ENCODE measurements at places on chromosomes 16 and 17.

DNA sequence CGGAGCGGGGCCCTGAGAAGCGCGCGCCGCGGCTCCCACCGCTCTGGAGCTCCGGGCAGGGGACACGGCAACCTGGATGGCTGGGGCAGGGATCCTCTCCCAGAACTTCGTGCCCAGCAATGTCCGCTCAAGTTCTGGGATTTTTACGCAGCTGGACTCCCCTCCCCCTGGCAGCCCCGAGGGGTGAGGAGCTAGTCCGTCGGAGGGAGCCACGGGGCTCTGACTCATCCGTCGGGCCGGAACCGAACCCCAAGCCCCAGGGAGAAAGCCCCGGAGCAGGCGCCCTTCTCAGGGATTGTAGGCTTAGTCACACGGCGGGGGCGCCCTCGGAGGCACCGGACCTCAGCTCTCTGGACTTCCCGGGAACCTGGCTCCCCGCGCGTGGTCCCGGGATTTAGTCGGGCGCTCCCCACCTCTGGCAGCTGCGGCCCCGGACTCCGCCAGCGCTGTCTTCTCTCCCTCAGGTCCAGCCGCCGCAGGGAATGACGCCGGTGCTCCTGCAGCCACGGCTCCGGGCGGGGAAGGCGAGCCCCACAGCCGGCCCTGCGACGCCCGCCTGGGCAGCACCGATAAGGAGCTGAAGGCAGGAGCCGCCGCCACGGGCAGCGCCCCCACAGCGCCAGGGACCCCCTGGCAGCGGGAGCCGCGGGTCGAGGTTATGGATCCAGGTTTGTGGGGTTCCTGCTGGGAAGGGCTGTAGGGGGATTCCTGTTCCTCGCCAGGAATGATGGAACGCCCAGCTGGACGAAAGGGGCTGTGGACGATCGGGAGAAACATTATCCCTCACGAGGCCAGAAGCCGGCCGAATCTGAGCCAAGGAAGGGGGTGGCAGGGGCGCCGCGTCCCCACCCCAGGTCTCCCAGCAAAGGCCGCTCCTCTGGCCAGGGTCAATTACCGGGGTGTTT is 830 bp downstream of the SPHK1 start:
- H3K4me3 ChIP-seq = peak overlapping the region; percentile 90
- H3K27ac ChIP-seq = peak overlapping the region; percentile 93
- no peaks in the 10 kb centered on the region for H3K27me3 ChIP-seq
- peaks cover 79% of the 10 kb centered on the region for H3K4me1 ChIP-seq
- peaks cover 64% of the 10 kb centered on the region for H3K36me3 ChIP-seq
- peak; percentile 90 for DNase-seq

GRCh38 chr17:75183999-75184884 is 1.5 kb upstream of the SUMO2 start:
- H3K27ac ChIP-seq = no peak overlapping the region
- no peak for DNase-seq
- H3K27me3 ChIP-seq = no peaks in the 10 kb centered on the region
- peaks cover 33% of the 10 kb centered on the region for H3K36me3 ChIP-seq
- H3K4me3 ChIP-seq = no peak overlapping the region
- H3K4me1 ChIP-seq = peaks cover 17% of the 10 kb centered on the region

GRCh38 chr17:81348097-81349055 is 46.9 kb upstream of the BAHCC1 start:
- DNase-seq = no peak
- H3K27me3 ChIP-seq = no peaks in the 10 kb centered on the region
- no peak overlapping the region for H3K27ac ChIP-seq
- peaks cover 25% of the 10 kb centered on the region for H3K4me1 ChIP-seq
- peaks cover 19% of the 10 kb centered on the region for H3K36me3 ChIP-seq

DNA sequence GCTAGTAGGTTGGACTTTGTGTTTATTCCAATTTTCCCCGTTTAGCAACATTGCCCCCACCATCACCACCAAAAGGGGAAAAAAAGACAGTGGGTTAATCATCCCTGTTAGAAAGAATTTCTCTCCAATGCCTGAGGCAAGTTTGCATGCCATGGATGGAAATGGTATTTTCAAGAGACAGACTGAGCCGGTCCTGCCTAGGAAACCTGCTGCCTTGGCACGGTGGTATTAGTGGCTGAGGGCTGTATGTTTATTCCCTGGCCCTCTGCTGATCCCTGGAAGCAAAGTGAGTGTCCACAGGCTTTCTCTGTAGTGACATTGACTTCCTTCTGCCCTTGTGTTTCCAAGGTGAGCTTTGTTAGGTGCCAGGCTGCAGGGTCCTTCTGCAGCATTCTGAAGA is 427.0 kb upstream of the RBFOX1 start:
- H3K4me1 ChIP-seq = no peaks in the 10 kb centered on the region
- H3K27ac ChIP-seq = no peak overlapping the region
- no peaks in the 10 kb centered on the region for H3K36me3 ChIP-seq
- no peak overlapping the region for H3K4me3 ChIP-seq
- no peak for DNase-seq

DNA sequence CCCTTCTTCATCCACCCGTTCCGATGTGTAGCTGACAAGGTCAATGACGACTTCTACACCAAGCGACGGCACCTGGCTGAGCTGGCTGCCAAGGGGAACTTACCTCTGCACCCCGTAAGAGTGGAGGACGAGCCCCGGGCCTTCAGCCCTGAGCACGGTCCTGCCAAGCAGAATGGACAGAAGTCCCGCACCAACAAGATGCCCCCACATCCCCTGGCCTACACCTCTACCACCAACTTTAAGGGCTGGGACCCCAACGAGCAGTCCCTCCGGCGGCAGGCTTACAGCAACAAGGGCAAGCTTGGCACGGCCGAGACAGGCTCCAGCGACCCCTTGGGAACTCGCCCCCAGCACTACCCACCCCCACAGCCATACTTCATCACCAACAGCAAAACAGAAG is 333.6 kb downstream of the SHISA9 start:
- H3K27ac ChIP-seq = no peak overlapping the region
- H3K27me3 ChIP-seq = no peaks in the 10 kb centered on the region
- H3K36me3 ChIP-seq = no peaks in the 10 kb centered on the region
- no peaks in the 10 kb centered on the region for H3K4me1 ChIP-seq
- DNase-seq = no peak

- no peak for DNase-seq
- H3K27ac ChIP-seq = peak overlapping the region; percentile 98
- peaks cover 43% of the 10 kb centered on the region for H3K4me1 ChIP-seq
- H3K36me3 ChIP-seq = no peaks in the 10 kb centered on the region
Observed at GRCh38 chr17:17019891-17020456, 22.3 kb upstream of the MPRIP start.

DNA sequence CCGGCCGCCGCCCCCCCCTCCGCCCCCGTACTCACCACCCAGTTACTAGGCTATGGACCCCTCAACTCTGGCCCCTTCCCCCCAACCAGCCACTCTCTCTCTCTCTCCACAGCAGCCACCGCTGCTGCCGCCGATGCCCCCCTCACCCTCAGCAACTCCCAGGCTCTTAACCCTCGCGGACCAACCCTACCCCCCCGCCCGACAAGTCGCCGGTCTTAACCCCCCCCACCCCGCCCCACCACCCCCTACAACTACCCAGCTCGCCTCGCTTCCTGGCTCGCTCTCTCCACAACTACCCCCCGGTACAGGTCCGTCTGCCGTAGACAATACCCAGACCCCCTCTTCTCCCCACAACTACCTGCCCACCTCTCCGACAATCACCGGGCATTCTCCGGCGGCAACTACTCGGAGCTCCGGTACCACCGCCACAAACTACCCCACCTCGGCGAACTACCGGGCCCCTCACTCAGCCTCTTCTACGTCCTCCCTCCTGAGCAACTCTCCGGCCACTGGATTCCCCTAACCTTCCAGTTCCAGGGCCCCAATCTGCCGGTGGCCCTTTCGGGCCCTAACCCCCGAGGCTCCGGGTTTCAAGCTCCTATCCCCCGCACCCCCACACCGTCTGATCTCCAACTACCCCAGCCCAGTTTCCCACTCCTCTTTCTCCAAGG is 702 bp downstream of the PHF23 start:
- peaks cover 56% of the 10 kb centered on the region for H3K36me3 ChIP-seq
- DNase-seq = no peak
- H3K4me3 ChIP-seq = peak overlapping the region; percentile 60
- H3K27me3 ChIP-seq = no peaks in the 10 kb centered on the region

DNA sequence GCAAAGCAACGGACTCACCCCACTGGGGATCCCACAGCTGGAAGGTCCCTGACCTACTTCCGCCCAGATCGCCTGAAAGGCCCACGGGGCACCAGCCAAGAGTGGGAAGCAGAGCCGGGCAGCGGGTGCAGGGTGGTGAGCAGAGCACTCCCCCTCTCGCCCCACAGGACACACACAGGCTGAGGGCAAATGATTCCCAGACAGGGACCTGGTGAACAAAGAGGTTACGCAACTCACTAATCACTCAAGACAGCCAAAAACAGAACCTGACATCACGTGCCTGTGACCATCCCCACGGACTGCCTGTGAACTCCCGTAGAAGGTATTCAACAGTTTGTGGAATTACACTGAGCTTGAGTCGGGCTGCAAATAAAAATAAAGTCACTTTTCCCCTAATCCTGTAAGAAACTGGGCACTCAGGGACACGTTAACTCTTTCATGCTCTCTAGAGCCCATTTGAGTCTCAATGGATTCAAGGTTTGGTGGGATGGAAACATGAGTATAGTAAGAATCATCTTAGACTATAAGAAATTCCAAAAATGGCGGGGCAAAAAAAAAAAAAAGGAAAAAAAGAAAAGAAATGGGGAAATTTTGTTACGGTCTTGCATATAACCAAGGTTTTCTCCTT is 396.1 kb downstream of the SOX9 start:
- DNase-seq = no peak
- H3K4me1 ChIP-seq = 0 out of 2 replicates have a peak, but pooled peaks cover 3% of the 10 kb centered on the region
- no peaks in the 10 kb centered on the region for H3K36me3 ChIP-seq
- no peak overlapping the region for H3K4me3 ChIP-seq
- no peak overlapping the region for H3K27ac ChIP-seq

DNA sequence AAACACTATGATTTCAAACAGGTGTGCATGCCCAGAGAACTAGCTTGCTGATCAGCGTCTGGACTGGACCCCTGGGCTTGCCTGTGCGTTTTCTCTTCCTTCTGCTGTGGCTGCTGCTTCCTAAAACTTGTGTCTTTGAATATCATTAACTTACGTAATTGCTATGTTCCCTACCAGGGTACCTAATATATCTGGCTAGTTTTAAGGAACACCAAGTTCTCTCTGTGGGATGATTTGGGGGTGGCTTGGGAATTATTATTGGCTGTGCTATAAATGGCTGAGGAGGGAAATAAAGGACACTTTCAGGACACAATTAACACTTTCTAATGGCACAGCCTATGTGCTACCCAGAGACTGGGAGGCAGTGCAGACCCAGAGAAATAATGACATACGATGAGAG is 606.0 kb upstream of the RBFOX1 start:
- H3K27me3 ChIP-seq = no peaks in the 10 kb centered on the region
- H3K4me3 ChIP-seq = no peak overlapping the region
- no peaks in the 10 kb centered on the region for H3K4me1 ChIP-seq
- H3K36me3 ChIP-seq = no peaks in the 10 kb centered on the region
- DNase-seq = no peak
- H3K27ac ChIP-seq = no peak overlapping the region

- peak overlapping the region; percentile 98 for H3K27ac ChIP-seq
- H3K27me3 ChIP-seq = no peaks in the 10 kb centered on the region
- DNase-seq = peak; percentile 92
Observed at GRCh38 chr17:951325-952132, 28.0 kb downstream of the NXN start.

DNA sequence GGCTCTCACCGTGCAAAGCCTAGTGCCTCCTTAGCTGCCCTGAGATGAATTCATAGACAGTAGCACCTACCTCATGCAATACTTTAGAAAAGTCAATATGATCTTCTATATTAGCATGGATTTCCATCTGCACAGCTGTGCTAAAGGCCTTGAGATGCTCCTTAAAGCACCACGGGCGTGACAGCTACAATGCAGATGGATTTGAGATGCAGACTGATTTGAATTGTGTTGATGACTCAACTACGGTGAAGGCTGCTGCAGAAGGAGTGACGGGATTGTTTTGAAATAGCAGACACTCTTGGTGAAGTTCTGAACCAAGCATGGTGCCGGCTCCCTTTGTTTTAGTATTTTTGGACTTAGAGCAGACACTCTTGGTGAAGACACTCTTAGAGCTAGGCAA is 88.2 kb downstream of the SPECC1 start:
- no peak for DNase-seq
- no peak overlapping the region for H3K27ac ChIP-seq
- no peaks in the 10 kb centered on the region for H3K4me1 ChIP-seq
- H3K27me3 ChIP-seq = peaks cover 7% of the 10 kb centered on the region
- H3K4me3 ChIP-seq = no peak overlapping the region
- H3K36me3 ChIP-seq = no peaks in the 10 kb centered on the region

- H3K4me1 ChIP-seq = peaks cover 79% of the 10 kb centered on the region
- H3K27ac ChIP-seq = no peak overlapping the region
- peaks cover 88% of the 10 kb centered on the region for H3K36me3 ChIP-seq
- no peak overlapping the region for H3K4me3 ChIP-seq
- no peaks in the 10 kb centered on the region for H3K27me3 ChIP-seq
Observed at GRCh38 chr17:40331743-40332641, 23.0 kb downstream of the RARA start.

GRCh38 chr17:78892936-78893379 is 10.0 kb downstream of the CEP295NL start:
- no peaks in the 10 kb centered on the region for H3K4me1 ChIP-seq
- DNase-seq = no peak
- no peak overlapping the region for H3K27ac ChIP-seq
- peaks cover 45% of the 10 kb centered on the region for H3K36me3 ChIP-seq
- H3K4me3 ChIP-seq = no peak overlapping the region
- no peaks in the 10 kb centered on the region for H3K27me3 ChIP-seq

- no peaks in the 10 kb centered on the region for H3K36me3 ChIP-seq
- H3K27me3 ChIP-seq = no peaks in the 10 kb centered on the region
- no peak overlapping the region for H3K27ac ChIP-seq
- H3K4me1 ChIP-seq = no peaks in the 10 kb centered on the region
- DNase-seq = no peak
- H3K4me3 ChIP-seq = no peak overlapping the region
Observed at GRCh38 chr16:28321700-28322411, 29.5 kb downstream of the SBK1 start.

DNA sequence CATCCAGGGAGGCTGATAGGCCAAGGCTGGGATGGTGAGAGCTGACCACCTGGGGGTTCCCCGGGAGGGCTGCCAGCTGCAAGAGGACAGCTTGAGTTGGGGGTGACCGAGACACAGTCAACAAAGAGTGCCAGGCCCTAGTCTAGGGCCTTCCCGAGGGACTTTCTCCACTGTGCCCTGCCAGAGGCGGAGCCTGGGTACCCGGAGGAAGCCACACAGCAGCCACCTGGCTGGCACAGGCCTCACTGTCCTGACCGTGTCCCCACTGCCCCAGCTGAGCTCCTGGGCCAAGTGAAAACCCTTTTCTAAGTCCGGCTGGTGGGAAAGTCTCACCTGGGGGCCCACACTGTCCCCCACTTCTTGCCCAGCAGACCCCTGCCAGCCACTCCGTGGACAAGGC is 71.9 kb upstream of the GSE1 start:
- H3K4me1 ChIP-seq = peaks cover 27% of the 10 kb centered on the region
- H3K4me3 ChIP-seq = no peak overlapping the region
- no peaks in the 10 kb centered on the region for H3K36me3 ChIP-seq
- no peak for DNase-seq

DNA sequence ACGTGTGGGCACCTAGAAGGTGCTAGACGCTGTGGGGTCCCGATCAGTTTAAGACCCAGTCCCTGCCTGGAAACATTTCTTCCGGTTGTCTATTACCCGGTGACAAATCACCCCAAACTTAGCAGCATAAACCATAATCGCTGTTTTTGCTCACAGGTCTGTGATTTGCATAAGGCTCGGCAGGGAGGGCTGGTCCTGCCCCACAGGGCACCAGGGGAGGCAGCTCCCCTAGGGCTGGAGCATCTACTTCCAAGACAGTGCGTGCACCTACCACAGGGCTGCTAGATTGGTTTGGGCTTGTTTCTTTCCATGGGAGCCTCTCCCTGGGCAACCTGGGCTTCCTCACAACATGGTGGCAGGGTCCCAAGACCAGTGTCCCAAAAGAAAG is 214.5 kb upstream of the CIBAR2 start:
- no peak for DNase-seq
- peaks cover 79% of the 10 kb centered on the region for H3K4me1 ChIP-seq
- no peaks in the 10 kb centered on the region for H3K27me3 ChIP-seq
- H3K27ac ChIP-seq = peak overlapping the region; percentile 51
- peaks cover 1% of the 10 kb centered on the region for H3K36me3 ChIP-seq

Measured in SJSA1 (cell line).